NCI-H446 (cell line): ENCODE measurements at places on chromosomes 6 and 20.

- DNase-seq, result no peak
Measured at GRCh38 chr6:167244064-167244960, 46.8 kb upstream of the UNC93A start.

- DNase-seq, result no peak
Measured at GRCh38 chr6:16329233-16329632, 90.8 kb downstream of the GMPR start.

DNA sequence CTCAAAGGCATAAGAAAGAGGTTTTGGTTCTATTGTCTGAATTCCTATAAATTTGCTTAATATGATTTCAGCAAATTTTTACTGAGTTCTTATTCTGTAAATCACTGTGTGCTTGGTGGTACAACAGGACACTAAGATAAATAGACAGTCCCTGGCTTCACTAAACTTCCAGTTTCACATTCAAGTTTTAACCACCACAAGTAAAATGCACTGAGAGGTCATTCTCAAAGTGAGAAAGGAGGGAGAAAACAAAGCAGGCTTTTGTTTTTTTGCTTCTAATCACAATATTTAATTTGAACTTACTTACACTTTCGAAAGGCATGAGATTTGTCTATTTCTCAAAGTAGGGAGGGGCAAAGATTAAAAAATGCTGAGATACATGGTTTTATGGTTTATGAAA lies 445.7 kb downstream of the CDC5L start:
- no peak for DNase-seq

GRCh38 chr20:49704932-49705336 lies 8.7 kb downstream of the B4GALT5 start:
- no peak for DNase-seq
